ENCODE measurements at places on chromosomes 6 and 20.

DNA sequence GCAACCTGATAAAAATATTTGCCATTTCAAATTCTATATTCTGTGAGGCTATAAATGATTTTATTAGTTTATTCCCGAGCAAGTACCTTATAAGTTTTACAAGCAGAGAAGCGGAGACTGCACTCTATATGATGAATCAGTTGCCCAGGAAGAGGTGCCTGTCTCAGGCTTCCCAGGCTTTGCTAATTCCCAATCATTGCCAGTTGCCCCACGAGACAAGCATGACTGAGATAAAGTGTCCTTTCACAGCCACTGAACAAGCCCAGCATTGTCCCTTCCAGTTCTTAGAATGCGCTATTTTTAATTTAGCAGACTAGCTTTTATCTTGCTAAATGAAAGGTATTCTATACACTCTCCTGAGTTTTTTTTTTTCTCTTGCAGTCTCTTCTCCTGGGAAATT lies 260.7 kb downstream of the ALDH8A1 start:
- no peak for DNase-seq

- DNase-seq = no peak
Measured at GRCh38 chr6:15096894-15097837, 148.7 kb upstream of the JARID2 start.

- peak; percentile 40 for DNase-seq
Measured at GRCh38 chr20:34110745-34111641, 1.1 kb downstream of the EIF2S2 start.

- DNase-seq = no peak
Measured at GRCh38 chr6:101703311-101703710, 309.8 kb downstream of the GRIK2 start.

Data from hepatocyte (in vitro differentiated cells).